Activated CD8-positive, alpha-beta memory T cell treated with anti-CD3 and anti-CD28 coated beads for 1 hour (primary cell): ENCODE measurements at places on chromosomes 7 and 10.

GRCh38 chr7:102146122-102146521 is 140.5 kb upstream of the SH2B2 start:
- no peak for DNase-seq

GRCh38 chr7:41970941-41971340 is 266.1 kb downstream of the GLI3 start:
- no peak for DNase-seq

DNA sequence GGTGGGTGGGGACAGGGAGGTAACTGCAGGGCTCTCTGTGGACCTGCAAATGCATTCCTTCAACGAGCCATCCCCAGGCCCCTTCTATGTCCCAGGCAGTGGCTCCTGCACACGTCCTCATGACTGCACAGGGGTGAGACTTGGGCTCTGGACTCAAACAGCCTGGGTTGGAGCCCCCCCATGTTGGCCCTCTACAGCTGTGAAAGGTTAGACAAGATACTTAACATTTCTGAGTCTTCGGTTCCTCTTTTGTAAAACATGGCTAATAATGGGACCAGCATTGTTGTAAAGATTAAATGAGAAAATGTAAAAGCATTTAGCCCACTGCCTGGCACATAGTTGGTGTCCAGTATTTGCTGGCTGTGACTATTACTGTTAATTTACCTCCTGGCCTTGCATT is 41.8 kb downstream of the CHST3 start:
- no peak for DNase-seq

DNA sequence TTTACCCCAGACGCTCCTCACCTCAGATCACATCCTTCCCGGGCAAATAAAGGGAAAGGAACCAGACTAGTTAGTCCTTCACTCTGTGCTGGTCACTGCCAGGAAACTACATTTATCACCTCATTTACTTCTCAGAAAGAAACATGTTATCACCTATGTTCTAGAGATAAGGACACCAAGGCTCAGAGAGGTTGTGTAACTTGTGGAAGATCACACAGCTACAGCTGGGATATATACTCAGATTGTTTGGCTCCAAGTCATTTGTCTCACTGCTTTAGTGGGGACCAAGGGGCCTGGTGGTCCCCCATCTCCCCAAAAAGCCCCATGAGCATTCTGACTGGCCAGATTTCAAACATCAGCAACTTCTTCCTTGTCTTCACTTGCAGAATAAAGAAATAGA is 17.5 kb upstream of the BTBD16 start:
- no peak for DNase-seq

DNA sequence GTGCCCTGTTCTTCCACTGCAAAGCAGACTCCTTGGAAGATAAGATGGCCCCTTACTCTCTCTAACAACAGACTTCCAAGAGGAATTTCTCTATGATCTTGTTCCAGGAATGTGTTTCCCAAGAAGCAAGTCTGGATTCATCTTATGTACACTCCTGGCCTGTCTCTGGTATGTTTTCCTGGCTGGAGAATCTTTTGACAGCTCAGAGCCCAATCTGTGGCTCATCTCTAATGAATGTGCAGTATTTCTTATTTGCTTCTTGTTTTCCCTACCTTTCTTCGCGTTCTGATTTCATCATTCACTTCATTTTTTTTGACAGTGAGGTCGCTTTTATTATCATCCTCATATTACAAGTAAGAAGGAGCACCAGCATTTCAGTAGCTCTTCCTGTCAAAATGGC is 53.0 kb upstream of the PITRM1 start:
- DNase-seq = no peak

- DNase-seq = no peak
These were observed 184.7 kb upstream of the PRPS1L1 start for GRCh38 chr7:18212308-18212707.

DNA sequence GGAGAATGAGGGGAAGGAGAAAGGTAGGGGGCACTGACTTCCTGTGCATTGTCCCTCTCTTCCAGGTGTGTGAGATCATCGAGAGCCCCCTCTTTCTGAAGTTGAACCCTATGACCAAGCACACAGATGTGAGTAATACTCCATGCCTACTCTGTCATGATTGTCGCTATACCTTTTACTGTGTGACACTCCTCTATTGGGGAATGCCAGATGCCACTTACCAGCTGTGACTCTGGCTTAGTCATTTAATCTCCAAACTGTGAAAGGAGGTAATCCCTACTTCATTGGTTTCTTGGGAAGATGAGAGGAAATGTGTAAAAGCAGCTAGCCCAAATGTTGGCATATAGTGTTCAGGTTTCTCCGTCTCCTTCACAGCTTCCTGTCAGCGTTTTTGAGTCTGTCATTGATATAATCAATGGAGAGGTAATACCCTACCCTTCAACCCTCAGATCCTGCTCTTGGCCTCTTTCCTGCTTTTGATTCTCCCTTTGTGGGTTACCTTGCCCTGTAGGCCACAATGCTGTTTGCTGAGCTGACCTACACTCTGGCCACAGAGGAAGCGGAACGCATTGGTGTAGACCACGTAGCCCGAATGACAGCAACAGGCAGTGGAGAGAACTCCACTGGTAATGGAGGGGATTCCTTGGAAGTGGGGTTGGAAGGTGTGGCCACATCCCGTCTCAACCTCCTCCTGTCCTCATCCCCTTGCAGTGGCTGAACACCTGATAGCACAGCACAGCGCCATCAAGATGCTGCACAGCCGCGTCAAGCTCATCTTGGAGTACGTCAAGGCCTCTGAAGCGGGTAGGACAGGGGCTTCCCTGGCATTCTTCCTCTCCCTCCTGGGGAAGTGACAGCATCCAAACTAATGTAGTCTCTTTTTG is 2.0 kb downstream of the COPS6 start:
- DNase-seq = no peak

- DNase-seq = no peak
These were observed 70.2 kb upstream of the PDSS1 start for GRCh38 chr10:26627324-26627723.

DNA sequence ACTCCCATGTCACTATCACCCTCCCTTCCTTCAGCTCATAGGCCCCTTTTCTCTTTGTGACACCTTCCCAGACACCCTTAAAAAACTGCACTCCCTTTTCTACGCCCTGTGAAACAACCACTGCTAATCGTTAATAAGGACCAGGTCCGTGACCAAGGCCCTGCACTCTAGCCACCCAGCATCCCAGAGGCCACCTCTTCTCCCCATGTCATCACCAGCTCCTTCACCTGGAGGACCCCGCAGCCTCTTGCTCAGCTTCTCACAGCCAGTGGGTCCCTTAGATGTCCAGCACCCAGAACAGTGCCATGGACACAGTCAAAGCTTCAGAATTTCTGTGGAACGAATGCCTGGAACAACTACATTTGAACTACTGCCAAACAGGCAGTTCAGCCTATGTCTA is 2.3 kb downstream of the PARD3 start:
- DNase-seq = no peak

DNA sequence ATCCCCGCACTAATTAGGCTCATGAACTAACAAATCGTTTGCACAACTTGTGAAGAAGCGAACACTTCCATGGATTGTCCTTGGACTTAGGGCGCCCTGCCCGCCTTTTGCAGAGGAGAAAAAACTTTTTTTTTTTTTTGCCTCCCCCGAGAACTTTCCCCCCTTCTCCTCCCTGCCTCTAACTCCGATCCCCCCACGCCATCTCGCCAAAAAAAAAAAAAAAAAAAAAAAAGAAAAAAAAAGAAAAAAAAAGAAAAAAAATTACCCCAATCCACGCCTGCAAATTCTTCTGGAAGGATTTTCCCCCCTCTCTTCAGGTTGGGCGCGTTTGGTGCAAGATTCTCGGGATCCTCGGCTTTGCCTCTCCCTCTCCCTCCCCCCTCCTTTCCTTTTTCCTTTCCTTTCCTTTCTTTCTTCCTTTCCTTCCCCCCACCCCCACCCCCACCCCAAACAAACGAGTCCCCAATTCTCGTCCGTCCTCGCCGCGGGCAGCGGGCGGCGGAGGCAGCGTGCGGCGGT is at the start of gene EMX2:
TSS of gene EMX2 (plus strand) at position 41 of the 519 bp plus-strand sequence. CDS start 522 bp downstream, outside the sequence.
- no peak for DNase-seq

DNA sequence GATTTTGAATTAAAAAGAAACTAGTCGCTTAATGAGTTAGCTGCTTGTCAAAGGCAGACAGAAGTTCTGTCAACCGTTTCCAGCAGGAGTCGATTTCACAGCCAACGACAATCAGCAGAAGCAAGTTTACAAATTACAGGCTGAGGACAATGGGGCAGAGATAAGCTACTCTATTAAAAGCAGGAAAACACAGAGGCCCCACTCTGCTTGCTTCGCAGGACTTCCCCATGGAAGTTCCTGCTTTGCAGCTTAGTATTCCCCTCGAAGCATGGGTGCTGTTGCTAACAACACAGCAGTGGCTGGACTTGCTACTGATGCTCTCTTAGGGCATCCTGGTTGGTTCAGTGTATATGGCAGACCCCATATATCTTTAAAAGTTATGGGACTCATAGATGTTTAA is 50.8 kb upstream of the KLF6 start:
- DNase-seq = no peak

GRCh38 chr10:19120381-19120908 is 71.8 kb downstream of the MALRD1 start:
- DNase-seq = no peak

DNA sequence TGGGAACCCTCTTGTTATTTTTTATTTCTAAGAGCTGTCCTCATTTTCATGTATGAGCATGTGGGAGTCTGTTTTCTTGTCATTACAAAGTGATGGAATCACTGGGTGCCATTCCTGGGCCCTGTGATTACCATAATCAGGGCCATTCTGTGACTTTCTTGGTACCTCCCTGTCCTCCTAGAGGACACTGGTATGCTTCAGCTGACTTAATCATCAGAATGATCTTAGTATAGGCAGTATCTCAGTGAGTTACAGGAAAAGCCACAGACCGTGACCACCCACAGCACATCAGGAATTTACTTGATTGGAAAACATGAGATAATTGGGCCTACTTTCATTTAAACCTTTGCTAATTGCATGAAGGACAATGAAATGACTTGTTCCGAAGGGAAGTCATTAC is 7.2 kb downstream of the NOM1 start:
- no peak for DNase-seq

DNA sequence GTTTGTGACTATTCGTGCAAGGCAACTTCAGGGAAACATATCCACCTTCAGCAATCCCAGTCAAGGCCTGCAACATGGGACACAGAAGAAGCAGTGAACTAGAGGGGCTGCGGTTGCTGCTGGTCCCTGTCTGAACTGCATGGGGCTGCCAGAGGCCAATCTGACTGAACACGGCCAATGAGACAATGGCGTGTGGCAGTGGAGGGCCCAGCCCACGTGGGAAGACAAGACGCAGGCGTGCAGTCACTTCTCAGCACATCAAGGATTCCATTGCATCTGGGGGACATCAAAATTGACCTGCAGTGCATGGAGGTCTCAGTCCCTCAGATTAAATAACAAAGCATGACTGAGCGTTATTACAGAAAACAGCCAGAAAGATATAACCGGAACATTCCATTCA is 215.9 kb downstream of the HECW1 start:
- no peak for DNase-seq

- no peak for DNase-seq
These were observed 23.2 kb downstream of the CREB3L2 start for GRCh38 chr7:137978464-137979237.

DNA sequence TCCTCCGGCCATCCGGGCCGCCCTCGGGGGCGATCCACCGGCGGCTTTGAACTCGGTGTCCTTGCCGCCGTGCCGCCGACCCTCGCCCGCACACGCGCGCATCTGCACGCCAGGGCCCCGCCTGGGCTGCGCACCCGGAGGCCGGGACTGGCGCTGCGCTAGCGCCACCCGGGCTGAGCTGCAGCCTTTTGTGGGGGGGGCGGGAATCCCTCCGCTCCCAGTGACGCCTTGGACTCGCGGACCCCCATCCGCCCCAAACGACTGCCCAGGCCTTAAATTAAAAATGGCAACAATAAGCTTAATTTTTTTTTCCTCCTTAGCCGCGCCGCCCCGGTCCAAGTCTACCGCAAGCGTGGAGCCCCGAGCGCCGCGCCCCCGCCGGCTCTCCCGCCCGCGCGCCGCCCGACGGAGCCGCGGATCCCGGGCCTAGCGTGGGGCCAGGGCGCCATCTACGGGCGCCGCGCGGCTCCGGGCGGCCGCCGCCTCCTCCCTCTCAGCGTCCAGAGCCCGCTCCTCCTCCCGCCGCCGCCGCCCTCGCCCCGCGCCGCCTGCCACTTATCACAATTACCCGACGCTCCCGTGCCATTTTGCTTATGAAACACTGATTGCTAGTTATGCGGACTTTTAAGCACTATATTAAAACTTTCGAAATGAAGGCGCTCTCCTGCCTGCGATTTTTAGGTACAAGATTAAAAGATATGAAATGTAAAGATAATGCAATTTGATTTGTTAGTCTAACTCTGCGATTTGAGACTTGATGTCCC is 7.5 kb upstream of the EBF3 start:
- DNase-seq = no peak

- DNase-seq = no peak
These were observed 9.5 kb downstream of the INHBA start for GRCh38 chr7:41693150-41693997.

GRCh38 chr7:4681886-4682620 is at the start of gene FOXK1:
FOXK1 (plus strand) TSS chr7:4682295; CDS start chr7:4682309, 14 bp downstream.
- DNase-seq = peak; percentile 40

GRCh38 chr7:91169830-91170191 is 94.4 kb upstream of the FZD1 start:
- no peak for DNase-seq

GRCh38 chr10:124716369-124716768 is 27.8 kb downstream of the FAM53B start:
- no peak for DNase-seq

DNA sequence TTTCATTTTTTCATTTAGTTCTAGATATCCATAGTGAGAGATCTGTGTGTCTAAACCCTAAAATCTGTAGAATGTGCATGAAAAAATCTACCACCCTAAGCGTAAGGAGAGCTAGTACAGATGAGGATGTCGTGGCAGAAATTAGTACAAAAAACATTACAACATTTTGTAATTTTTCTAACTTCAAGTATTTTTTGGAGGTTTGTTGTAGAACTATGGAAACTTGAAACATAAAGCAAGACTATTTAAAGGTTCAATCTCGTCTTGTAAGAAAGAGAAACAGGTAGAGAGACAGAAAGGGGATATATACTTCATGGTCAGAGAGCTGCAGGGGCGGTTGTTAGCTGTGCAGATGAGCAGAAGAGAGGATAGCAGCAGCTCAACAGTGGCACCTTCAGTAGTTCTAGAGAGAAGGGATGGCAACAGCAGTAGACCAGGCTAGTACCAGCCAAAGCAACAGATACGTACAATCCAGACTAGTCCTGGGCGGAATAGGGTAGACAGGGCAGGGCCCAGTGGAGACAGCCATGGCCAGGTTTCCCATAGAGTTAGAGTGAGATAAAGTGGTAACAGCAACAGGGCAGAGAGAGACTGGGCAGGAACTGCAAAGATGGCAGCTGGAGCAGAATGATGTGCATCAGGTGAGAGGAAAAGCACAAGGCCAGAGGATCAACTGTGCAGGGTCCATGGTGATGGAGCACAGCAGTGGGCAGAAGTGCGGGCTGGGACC is 145.2 kb downstream of the FRMD4A start:
- no peak for DNase-seq
